Activated CD4-positive, CD25-positive, alpha-beta regulatory T cell (primary cell): ENCODE measurements at places on chromosomes 12 and 14.

GRCh38 chr12:67523538-67523937 lies 125.0 kb upstream of the DYRK2 start:
- DNase-seq: no peak

DNA sequence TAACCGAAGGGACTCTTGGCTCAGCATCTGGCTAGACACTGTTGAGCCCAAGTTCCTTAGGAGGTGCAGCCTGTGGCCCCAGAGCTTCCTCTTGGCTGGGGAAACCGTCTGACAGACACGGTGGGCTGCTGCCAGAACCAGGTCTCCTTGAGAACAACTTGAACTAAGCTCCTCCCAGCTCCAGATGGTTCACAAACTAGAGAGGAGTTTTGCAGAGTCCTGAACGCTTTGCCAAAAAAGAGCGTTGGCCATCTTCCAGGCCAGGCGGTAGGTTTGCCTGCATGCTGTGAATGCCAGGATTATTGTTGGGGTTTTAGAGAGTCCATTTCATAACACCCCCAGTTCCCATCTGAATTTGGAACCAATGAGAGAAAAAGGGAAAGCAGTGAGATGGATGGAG lies 399.8 kb downstream of the RGS6 start:
- DNase-seq: no peak

DNA sequence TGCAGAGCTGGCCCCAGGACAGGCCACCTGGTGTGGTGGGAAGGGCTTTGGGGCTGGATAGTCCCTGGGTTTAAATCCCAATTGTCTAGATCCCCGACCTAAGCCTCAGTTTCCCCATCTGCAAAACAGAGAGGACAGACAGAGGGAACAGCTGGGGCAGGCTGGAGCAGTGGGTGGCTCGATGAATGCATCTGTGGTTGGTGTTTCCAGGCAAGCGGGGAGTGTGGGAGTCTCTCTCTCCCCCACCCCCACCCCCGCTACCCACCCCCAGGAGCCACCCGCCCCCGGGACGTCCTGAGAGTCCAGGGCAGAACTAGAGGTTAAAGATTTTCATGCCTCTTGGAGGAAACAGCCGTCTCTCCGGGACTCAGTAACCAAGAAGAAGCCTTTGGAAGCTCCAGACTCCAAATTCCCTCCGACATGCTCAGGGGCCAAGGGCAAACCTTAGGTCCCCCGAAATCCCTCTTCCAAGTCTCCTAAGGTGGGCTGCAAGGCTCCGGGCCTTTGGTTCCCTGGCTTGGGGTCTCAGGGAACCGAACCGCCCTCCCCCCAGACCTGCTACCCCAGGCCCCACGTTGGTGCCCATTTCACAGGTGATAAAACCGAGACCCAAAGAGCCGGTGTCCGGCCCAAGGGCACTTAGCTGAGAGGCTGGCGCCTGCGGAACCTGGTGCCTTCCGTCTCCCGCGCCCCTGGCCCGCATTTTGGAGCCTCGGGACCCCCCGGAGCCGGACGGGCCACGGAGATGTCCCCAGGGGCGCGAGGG lies 474 bp downstream of the TRPV4 start:
- no peak for DNase-seq

DNA sequence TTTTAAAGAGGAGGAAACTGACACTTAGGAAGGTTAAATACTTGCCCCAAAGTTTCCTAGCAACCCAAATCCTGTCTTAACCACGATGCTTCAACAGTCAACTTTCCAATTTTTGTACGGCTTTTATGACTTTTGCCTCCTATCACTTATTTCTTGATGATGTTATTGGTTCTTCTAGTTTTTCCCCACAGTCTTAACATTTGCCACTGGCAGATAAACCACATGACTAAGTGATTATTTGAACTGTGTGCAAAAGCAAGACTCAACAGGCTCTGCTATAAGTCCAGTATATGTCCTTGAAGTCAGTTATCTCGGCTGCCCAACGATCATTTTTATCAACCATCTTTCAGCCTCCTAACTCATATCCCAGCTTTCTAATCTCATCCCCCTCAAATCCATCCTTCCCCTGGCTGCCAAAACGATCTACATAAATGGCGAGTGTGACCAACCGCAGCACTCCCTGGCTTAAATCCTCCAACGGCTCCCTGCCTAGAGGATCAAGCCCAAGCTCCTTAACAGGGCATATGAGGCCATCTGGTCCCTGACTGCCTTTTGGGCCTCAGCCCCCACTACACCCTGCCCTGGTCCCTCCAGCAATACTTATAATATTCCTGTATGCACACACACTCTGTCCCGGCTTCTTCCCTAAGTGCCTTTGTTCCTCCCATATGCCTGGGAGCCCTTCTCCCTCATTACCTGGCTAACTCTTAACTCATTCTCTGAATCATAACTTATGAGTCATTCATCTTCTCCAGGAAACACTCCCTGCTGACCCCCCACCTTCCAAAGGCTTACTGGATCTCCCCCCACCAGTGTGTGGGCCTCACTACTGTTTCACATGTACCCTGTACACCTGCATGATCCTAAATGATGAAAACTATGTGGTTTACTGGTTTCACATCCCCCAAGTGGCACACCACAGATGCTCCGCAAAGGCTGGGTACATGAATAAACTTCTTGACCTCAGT lies 8.8 kb downstream of the VPS37B start:
- DNase-seq: no peak

DNA sequence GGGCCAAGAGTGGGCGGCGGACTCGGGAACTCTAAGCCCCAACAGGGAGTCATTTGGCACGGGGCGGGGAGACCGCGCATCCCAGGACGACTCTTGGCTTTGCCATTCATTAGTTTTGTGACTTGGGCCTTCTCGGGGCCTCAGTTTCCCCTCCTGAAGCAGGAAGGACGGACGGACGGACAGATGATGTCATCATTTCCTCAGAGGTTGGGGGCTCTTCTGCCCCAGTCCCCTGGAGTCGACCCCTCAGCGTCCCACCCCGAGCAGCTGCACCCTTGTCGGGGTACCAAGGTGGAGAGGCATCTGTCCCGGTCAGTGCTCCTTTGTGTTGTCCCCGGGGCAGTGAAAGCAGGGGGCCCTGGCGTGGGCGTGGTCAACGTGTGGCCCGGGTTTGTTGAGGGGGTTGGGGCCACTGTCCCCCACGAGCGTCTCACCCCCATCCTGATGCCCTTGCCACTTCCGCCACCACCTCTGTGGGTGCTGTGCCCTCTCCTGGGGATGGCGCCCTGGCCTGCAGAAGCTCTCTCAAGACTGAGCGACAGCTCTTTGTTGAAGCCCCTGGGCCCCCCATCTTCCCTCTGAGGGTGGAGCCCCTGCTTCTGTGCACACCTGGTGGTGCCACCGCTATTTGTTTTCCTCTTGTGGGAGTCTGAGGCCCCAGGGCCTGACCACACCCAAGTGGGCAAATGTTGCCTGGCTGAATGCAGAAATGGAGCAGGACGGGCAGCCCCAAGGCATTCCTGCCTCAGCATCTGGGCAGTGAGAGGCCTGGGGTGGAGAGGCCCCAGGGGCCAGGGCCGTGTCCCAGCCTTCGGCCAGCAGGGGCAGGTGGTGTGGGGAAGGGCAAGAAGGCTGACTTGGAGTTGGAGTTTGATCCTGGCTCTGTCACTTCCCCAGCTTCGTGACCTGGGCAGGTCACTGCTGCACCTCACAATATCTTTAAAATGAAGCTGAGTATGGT lies 896 bp downstream of the HHIPL1 start:
- DNase-seq: no peak

DNA sequence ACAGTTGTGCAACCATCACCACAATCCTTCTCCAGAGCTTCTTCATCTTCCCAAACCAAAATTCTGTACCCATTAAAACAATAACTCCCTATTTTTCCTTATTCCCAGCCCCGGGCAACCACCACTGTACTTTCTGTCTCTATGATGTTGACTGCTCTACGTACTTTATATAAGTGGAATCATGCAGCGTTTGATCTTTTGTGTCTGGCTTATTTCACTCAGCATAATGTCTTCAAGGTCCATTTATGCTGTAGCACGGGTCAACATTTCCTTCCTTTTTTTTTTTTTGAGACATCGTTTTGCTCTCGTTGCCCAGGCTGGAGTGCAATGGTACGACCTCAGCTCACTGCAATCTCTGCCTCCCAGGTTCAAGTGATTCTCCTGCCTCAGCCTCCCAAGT lies 162.7 kb upstream of the GSC start:
- no peak for DNase-seq

- DNase-seq: no peak
Observed at GRCh38 chr12:26646571-26646970, 186.4 kb downstream of the ITPR2 start.

DNA sequence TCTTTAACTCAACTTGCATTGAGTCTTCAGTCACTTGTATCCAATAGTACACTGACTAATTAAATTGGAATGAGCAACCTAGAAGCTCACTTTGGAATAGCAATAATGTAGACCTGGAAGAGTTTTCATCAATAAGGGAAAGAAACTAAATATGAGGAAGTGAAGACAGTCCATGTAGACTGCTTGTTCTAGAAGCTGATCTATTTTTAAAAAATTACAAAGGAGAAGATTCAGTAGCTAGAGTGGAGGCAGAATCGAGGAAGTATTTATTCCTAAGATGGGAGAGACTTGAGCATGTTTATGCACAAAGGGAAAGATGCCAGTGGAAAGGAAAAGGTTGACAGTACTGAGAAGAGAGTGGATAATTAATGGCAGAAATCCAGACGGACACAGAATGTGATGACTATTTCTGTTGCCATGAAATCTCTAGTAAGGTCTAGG lies 156.3 kb upstream of the PDE3A start:
- no peak for DNase-seq

GRCh38 chr12:71970031-71970430 lies 31.4 kb downstream of the TPH2 start:
- no peak for DNase-seq

GRCh38 chr12:48938805-48939204 lies 13.5 kb upstream of the FKBP11 start:
- DNase-seq: no peak

DNA sequence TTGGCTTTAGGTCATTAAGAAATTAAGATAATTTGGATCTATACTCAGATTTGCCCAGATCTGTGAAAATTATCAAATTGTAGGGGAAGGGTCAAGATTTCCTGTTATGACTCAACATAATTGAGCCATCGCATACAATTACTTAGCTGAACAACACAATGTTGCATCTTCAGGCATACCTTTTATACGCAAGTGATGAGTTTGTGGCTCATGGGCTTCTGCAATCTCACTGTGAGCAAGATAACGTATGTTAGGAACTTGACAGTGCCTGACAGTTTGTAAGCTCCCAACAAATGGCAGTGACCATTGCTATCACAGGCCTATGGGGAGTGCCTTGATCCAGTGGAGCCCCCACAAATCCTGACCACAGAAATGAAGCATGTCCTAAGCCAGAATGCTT lies 199.7 kb downstream of the BCAT1 start:
- no peak for DNase-seq

GRCh38 chr12:31586728-31587127 lies 4.2 kb downstream of the DENND5B start:
- no peak for DNase-seq

DNA sequence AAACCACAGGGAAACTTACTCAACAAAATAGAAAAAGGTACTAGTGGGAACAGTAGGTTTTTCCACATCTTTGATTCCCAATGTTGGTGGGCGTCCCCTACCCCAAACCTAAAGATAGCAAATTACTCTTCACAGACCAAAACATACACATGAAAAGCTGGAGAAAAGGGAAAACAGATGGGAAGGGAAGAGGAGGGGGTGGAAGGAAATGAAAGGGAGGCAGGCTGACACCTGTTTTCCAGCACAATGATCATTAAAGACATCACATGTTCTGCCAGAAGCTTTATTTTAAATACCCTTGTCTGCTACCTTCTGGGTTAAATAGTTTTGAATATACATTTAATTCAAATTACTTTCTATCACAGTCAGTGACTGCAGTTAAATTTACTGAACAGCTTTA lies 1617.9 kb upstream of the SEL1L start:
- no peak for DNase-seq

DNA sequence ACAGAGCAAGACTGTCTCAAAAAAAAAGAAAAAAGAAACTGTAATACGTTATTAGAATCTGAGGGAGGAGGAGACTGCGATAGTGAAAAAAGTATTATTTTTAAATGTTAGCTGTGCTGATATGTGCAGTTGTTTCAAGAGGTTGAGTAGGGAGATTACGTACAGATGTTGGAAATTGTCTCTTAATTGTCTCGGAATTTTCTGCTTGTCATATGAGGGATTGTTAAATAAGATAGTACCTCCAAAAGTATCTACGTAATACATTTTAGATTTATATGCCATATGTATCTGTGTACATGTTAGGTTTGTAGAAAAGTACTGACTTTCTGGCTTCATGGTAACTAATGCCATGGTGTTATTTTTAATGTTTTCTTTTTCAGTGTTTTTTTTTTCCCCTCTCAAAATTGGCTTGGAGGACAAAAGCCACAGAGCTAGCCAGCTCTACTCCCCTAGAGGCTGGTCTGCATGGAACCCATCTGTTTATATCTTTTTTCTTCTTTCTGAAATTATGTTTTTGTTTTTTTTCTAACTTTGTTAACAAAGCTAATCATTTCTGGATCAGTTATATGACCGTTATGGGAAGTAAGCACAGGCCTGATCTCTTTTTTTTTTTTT lies 3.4 kb downstream of the RIMKLB start:
- DNase-seq: no peak

GRCh38 chr12:68746572-68747180 lies 700 bp downstream of the SLC35E3 start:
- no peak for DNase-seq

DNA sequence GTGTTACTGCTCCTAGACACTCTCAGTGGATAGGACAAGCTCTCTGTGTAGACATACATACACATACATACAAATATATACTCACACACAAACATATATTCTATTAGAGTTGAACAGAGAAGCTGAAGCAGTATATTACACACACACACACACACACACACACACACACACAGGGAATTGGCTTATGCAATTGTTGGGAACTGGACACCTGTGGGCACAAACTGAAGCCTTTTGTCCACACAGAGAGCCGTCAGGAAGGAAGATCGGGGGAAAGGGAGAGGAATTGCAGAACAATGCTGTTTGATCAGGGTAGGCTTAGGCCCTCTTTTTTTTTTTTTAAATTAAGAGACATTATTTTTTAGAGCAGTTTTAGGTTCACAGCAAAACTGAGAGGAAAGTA lies 180.7 kb upstream of the DDHD1 start:
- DNase-seq: no peak

GRCh38 chr14:50038398-50039119 lies 77.8 kb downstream of the VCPKMT start:
- peak; percentile 23 for DNase-seq

DNA sequence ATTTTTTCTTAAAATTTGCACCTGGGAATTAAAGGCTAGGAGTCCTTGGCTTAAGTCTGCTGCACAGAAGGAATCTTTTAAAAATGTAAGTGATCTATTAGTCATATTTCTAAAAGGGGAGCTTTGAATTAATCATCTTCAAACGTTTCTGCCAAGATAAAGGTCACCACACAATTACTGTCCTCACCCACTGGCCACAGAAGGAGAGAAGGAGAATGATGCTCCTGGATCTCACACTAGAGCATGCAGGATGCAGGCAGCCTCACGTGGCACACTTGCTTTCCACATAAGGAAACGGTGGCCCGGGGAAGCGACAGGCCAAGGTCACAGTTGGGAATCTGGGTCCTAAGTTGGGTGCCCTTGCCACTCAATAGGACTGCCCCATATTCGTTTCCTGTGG lies 16.9 kb downstream of the PLEKHG7 start:
- no peak for DNase-seq
